Prostate gland (tissue), 2 donors: ENCODE measurements at places on chromosomes 5 and 9.

- no peaks in the 10 kb centered on the region for H3K4me1 ChIP-seq
- H3K4me3 ChIP-seq, result no peak overlapping the region
- no peak for DNase-seq
- no peak overlapping the region for H3K27ac ChIP-seq
- no peaks in the 10 kb centered on the region for H3K36me3 ChIP-seq
- no peaks in the 10 kb centered on the region for H3K27me3 ChIP-seq
Observed at GRCh38 chr5:42035526-42035925, 110.4 kb downstream of the FBXO4 start.

DNA sequence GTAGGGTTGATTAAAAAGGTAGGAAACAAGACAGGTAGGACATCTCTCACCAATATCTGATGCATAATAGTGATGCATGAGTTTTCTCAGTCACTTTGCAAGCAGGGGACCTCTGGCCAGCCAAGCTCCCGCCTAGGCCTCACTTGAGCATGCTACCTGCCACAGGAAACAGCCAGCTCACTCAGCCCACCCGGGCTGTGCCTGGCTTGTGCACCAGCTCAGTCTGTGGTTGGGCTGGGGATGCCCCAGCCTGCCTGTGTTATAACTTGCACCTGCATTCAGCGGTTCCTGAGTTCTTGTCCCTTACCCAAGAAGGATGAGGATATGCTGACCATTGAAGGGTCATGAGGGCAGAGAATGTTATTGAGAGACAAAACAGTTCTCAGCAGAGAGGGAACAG lies 172.8 kb upstream of the PLCXD3 start:
- no peak overlapping the region for H3K27ac ChIP-seq
- H3K4me1 ChIP-seq, result no peaks in the 10 kb centered on the region
- no peak overlapping the region for H3K4me3 ChIP-seq
- no peak for DNase-seq
- no peaks in the 10 kb centered on the region for H3K27me3 ChIP-seq

- H3K36me3 ChIP-seq, result no peaks in the 10 kb centered on the region
- H3K27me3 ChIP-seq, result no peaks in the 10 kb centered on the region
- DNase-seq, result peak; percentile 63
- H3K4me3 ChIP-seq, result no peak overlapping the region
- no peak overlapping the region for H3K27ac ChIP-seq
Observed at GRCh38 chr9:136533775-136534157, 12.1 kb downstream of the NOTCH1 start.

DNA sequence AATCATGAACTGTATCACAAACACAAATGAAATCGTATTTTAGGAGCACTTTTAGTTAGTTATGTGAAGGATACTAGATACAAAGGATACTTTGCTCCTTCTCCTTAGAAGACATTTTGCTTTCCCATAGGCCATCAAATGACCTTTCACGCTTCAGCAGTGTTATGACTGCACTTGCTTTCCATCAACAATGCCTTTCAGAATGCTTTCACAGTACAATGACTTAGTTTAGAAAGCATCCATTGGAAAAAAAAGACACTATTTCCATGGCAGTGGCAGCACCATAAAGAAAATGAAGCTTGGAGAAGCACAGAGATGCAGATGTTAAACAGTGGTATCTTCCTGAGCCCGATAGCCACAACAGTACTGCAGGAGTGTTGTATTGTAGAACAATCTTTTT lies 203.9 kb downstream of the PCSK1 start:
- H3K27me3 ChIP-seq, result no peaks in the 10 kb centered on the region
- H3K27ac ChIP-seq, result no peak overlapping the region
- H3K4me1 ChIP-seq, result no peaks in the 10 kb centered on the region
- H3K36me3 ChIP-seq, result no peaks in the 10 kb centered on the region
- H3K4me3 ChIP-seq, result no peak overlapping the region
- DNase-seq, result no peak

DNA sequence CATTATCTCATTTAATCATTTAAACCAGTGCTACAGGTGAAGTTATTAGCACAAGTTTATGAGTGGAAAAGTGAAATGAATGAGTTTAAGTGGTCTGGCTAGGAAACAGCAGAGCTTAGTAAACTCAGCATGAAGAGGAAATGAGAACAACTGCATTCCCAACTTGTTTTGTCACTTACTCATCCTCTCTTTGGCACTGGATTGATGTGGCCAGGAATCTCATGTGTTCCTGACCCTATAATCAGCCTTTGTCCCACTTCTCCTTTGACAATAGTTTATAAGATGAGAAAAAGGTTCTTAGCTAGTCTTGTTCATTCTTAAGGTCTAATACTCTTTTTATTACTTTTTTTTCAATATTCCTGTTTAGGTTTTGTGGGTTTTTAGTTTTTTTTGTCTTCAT lies 559.2 kb upstream of the TLE4 start:
- no peaks in the 10 kb centered on the region for H3K4me1 ChIP-seq
- no peak overlapping the region for H3K4me3 ChIP-seq
- H3K27ac ChIP-seq, result no peak overlapping the region
- DNase-seq, result no peak

GRCh38 chr5:110638970-110639902 lies 87.2 kb downstream of the TMEM232 start:
- no peaks in the 10 kb centered on the region for H3K27me3 ChIP-seq
- no peak overlapping the region for H3K4me3 ChIP-seq
- no peaks in the 10 kb centered on the region for H3K4me1 ChIP-seq
- no peak overlapping the region for H3K27ac ChIP-seq
- H3K36me3 ChIP-seq, result no peaks in the 10 kb centered on the region

GRCh38 chr9:127664678-127665507 lies 41.9 kb upstream of the CFAP157 start:
- no peaks in the 10 kb centered on the region for H3K27me3 ChIP-seq
- peak overlapping the region; percentile 49 for H3K27ac ChIP-seq
- H3K4me3 ChIP-seq, result no peak overlapping the region
- H3K4me1 ChIP-seq, result no peaks in the 10 kb centered on the region

- no peaks in the 10 kb centered on the region for H3K4me1 ChIP-seq
- no peak overlapping the region for H3K4me3 ChIP-seq
- no peaks in the 10 kb centered on the region for H3K27me3 ChIP-seq
- no peaks in the 10 kb centered on the region for H3K36me3 ChIP-seq
- DNase-seq, result no peak
- H3K27ac ChIP-seq, result no peak overlapping the region
Observed at GRCh38 chr5:12616093-12616492, 711.8 kb upstream of the CTNND2 start.

GRCh38 chr5:37112383-37112991 lies 136.7 kb downstream of the CPLANE1 start:
- H3K27me3 ChIP-seq, result no peaks in the 10 kb centered on the region
- H3K27ac ChIP-seq, result no peak overlapping the region
- no peak for DNase-seq
- no peaks in the 10 kb centered on the region for H3K36me3 ChIP-seq

GRCh38 chr9:134968823-134969090 lies 51.0 kb upstream of the FCN1 start:
- no peak overlapping the region for H3K27ac ChIP-seq
- DNase-seq, result no peak
- peaks cover 5% of the 10 kb centered on the region for H3K27me3 ChIP-seq

DNA sequence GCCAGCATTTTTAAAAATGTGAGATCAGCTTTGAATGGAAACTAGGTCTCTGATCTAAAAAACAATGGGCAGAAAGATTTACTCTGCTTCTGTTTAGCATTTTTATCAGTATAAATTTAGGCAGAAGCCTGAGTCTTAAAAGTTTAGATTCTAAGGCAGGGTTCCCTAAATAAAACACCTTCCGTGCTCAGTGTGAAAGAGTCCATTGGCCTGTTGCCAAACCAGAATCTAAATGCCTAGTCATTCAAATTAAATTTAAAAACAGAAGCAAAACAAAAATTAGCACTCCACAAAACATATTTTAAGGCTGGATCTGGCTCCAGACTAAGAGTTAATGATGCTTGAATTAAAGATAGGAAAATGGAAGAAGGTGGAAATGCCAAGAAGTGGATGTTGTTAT lies 4.5 kb downstream of the TYRP1 start:
- no peaks in the 10 kb centered on the region for H3K36me3 ChIP-seq
- H3K27me3 ChIP-seq, result no peaks in the 10 kb centered on the region

GRCh38 chr9:122126331-122127261 lies 33.0 kb downstream of the NDUFA8 start:
- no peaks in the 10 kb centered on the region for H3K27me3 ChIP-seq
- DNase-seq, result no peak
- peak overlapping the region; percentile 18 for H3K4me3 ChIP-seq

GRCh38 chr9:93132946-93133680 lies 938 bp downstream of the NINJ1 start:
- peaks cover 38% of the 10 kb centered on the region for H3K4me1 ChIP-seq
- H3K4me3 ChIP-seq, result peak overlapping the region; percentile 77
- H3K27me3 ChIP-seq, result no peaks in the 10 kb centered on the region
- peak overlapping the region; percentile 93 for H3K27ac ChIP-seq

GRCh38 chr9:125141251-125141650 lies 2.1 kb downstream of the SCAI start:
- H3K4me3 ChIP-seq, result no peak overlapping the region
- DNase-seq, result no peak
- H3K4me1 ChIP-seq, result peaks cover 4% of the 10 kb centered on the region
- no peaks in the 10 kb centered on the region for H3K36me3 ChIP-seq
- H3K27ac ChIP-seq, result no peak overlapping the region

GRCh38 chr9:13268469-13268868 lies 11.0 kb downstream of the MPDZ start:
- H3K36me3 ChIP-seq, result no peaks in the 10 kb centered on the region
- H3K27me3 ChIP-seq, result no peaks in the 10 kb centered on the region
- H3K27ac ChIP-seq, result no peak overlapping the region
- no peak for DNase-seq
- no peak overlapping the region for H3K4me3 ChIP-seq

- H3K27ac ChIP-seq, result no peak overlapping the region
- no peaks in the 10 kb centered on the region for H3K27me3 ChIP-seq
- DNase-seq, result no peak
- no peaks in the 10 kb centered on the region for H3K4me1 ChIP-seq
- H3K4me3 ChIP-seq, result no peak overlapping the region
- no peaks in the 10 kb centered on the region for H3K36me3 ChIP-seq
Observed at GRCh38 chr5:108617467-108618435, 129.9 kb upstream of the FER start.

- no peak for DNase-seq
- no peaks in the 10 kb centered on the region for H3K4me1 ChIP-seq
- H3K27ac ChIP-seq, result no peak overlapping the region
- no peaks in the 10 kb centered on the region for H3K27me3 ChIP-seq
Observed at GRCh38 chr5:1324301-1324700, 20.6 kb downstream of the CLPTM1L start.

GRCh38 chr5:56755036-56755555 lies 60.3 kb upstream of the MAP3K1 start:
- H3K27me3 ChIP-seq, result no peaks in the 10 kb centered on the region
- H3K36me3 ChIP-seq, result no peaks in the 10 kb centered on the region
- H3K4me3 ChIP-seq, result no peak overlapping the region
- no peaks in the 10 kb centered on the region for H3K4me1 ChIP-seq

GRCh38 chr9:37187713-37188439 lies 67.5 kb downstream of the ZCCHC7 start:
- H3K27ac ChIP-seq, result no peak overlapping the region
- no peaks in the 10 kb centered on the region for H3K4me1 ChIP-seq
- no peaks in the 10 kb centered on the region for H3K36me3 ChIP-seq
- no peak for DNase-seq

- H3K4me1 ChIP-seq, result no peaks in the 10 kb centered on the region
- no peaks in the 10 kb centered on the region for H3K27me3 ChIP-seq
- H3K27ac ChIP-seq, result no peak overlapping the region
- no peak overlapping the region for H3K4me3 ChIP-seq
- no peaks in the 10 kb centered on the region for H3K36me3 ChIP-seq
- DNase-seq, result no peak
Observed at GRCh38 chr9:133690081-133690561, 48.0 kb downstream of the SARDH start.

DNA sequence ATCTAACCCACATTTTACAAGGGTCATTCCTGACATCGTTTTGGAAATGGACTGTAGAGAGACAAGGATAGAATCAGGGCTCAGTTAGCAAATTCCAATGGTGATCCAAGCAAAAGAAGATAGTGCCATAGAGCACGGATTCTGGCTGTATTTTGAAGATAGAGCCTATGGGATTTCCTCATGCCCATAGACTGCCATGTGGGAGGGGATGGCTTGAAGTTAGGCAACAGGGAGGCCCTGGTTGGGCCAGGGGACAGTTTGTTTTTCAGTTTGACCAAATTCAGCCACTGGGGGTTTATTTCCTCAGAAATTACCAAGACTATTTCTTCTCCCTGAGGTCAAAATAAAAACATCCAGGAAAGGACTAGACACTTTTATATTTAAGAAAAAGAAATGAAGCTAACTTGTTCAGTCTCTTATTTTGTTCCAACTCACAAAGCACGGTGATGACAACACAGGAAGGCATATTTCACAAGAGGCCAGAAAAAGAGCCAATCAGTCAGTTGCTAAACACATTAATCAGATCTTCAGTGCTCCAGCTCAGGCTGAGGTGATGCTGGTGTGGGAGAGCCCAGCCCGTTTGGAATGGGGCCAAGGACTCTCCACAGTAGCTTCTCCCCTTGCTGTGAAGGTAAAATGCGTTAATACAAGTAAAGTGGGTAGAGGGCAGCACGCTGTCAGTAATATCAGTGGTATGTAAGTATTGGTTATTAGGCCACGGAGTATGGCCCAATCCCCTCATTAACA lies 4.4 kb upstream of the DCTN4 start:
- no peaks in the 10 kb centered on the region for H3K27me3 ChIP-seq
- no peaks in the 10 kb centered on the region for H3K4me1 ChIP-seq
- H3K27ac ChIP-seq, result no peak overlapping the region
- no peak overlapping the region for H3K4me3 ChIP-seq

DNA sequence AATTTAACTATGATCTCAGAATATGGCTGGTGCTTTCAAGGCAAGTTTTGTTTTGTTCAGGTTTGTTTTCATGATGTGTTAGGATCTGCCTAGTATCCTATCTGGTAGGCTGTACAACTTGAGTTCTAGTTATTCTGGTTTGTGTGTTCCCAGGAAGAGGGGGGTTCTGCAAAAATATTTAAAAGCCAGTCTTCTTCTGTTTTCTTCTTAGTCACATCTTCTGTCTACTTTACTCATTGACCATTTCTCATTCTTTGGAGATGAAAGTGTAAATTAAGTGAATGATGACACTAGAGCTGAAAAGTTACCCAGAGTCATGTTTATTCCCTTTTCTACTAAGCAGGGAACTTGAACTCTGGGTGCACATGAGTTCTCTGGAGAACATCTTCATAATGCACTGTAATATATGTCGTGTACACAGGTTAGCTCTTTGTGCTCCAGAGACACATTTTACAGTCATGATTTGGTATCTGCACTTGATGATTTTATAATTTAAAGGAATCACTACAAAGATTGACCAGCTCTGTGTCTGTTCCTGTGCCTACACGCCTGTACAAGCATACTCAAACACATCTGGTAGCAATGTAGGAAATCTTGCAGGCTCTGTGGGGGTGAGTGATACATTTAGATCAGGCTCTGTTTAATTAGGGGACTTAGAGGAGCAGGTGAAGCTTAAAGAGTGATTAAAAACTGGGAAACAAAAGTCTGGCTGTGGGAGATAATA lies 5.0 kb downstream of the SMAD5 start:
- no peaks in the 10 kb centered on the region for H3K4me1 ChIP-seq
- H3K27ac ChIP-seq, result no peak overlapping the region
- H3K27me3 ChIP-seq, result no peaks in the 10 kb centered on the region
- no peaks in the 10 kb centered on the region for H3K36me3 ChIP-seq
- H3K4me3 ChIP-seq, result no peak overlapping the region

GRCh38 chr5:88236866-88237642 lies 31.6 kb downstream of the TMEM161B start:
- no peak for DNase-seq
- no peak overlapping the region for H3K27ac ChIP-seq
- no peak overlapping the region for H3K4me3 ChIP-seq
